Breast epithelium (tissue), 4 donors: ENCODE measurements at places on chromosomes 2 and 18.

DNA sequence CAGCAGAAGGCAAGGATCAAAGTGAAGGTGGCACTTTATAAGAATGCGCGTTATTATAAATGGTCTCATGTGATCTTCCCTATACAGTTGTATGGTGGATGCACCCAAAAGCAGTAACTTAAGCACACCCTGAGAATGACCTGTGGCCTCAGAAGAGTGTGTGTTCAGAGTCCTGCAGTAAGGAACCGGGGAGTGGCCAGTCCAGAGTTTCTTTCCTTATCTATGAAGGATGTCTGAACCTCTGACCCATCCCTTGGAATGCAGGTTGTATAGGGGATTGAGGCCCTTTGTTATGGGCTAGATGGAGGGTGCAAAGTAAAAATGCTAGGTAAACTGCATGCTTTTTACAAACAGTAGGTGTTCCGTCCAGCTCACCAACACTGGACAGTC lies 43.6 kb upstream of the ANKRD44 start:
- no peak for DNase-seq

- no peak for DNase-seq
Measured at GRCh38 chr2:25514043-25514637, 159.2 kb downstream of the DTNB start.

GRCh38 chr2:173148520-173148919 lies 72.9 kb downstream of the MAP3K20 start:
- no peak for DNase-seq

DNA sequence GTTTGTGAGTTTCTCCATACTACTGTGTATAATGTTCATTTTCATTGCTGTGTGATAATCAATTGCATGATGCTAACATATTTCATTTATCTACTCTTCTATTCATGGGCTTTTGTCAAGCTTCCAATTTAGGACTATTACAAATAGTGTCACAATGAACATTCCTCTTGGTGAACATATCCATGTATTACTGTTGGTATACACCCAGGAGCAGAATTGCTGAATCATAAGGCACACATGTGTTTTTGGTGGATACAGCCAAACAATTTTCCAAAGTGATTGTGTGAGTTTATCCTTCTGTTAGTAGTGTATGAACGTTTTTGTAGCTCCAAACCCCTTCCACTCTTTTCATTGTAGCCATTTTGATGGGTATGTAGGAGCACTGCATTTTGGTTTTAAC lies 101.6 kb upstream of the COPS8 start:
- no peak for DNase-seq

DNA sequence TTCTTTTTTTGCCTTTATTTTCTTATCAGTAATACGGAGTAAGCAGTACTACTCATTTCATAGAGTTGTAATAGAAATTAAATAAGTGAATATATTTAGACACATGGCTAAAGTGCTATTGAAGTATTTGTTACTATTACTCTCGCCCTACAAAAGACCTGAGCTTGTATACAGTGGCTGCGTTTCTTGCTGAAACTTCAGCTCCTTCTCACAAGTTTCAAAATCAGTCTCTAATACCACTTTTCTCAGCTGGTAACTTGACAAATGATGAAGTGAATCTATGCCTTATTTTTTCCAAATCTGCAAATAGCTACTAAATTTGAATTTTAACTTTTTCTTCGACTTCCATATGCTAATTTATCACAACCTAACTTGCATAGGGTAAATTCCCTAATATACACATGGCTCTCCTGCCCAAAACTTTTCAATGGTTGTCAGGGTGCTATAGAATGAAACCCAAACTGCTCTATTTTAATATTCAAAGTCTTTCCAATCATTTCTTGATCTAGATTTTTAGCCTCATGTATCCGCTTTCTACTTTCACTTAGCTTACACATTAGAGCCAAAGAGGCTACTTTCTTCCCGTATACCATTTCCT lies 347.8 kb upstream of the GULP1 start:
- no peak for DNase-seq

DNA sequence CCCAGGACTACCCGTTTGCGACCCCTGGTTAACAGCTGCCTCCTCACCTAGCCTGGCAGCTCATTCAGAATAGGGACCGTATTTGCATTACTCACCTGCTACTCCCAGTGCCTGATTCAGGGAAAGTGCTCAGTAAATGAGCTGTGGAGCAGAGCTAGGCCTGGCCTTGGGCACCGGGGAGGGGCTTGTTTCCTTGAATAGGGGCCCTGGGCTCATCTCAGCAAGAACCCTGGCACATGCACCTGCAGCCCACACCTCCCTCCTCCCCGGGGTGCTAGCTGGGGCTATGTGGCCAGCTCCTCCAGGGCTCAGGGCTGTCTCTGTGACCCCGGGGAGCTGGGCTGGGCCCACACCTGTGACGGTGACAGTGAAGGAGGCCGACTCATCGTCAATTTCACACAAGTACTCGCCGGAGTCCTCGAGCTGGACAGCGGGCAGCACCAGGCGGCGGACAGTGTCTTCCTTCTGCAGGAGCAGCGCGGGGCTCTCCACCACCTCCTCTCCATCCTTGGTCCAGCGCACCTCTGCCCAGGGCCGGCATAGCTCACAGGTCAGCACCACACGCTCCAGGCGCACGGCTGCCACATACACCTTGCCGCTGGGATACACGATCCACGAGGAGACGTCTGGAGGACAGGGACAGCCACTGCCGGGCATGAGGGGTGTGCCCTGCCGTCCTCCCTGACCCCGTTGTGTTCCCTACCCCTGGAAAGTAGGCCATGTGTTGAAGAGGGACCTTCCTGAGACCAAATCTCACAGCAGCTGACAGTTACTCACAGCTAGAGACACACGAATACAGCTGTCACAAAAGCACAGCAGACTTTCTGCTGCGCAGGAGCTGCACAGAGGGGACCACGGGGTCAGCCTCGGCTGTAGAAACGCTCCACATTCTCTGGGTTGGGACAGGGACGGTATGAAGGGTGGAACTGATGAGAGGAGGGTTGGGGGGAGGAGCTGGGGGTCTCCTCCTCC lies 9.0 kb downstream of the OBSL1 start:
- DNase-seq: no peak

GRCh38 chr18:429030-429429 lies 71.5 kb downstream of the COLEC12 start:
- DNase-seq: no peak

DNA sequence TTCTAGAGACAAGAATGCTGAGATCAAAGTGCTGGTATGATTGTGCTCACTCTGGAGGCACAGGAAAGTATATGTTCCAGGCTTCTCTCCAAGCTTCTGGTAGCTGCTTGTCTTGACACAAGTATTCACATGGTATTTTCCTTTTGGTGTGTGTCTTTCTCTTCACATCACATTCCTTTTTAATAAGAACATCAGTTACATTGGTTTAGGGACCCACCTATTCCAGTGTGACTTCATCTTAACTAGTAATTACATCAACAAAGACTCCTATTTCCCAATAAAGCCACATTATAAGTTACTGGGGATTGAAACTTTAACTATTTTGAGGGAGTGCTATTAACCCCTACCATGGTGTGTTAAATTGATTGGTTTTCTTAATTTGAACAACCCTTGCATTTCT lies 119.1 kb downstream of the FSIP2 start:
- DNase-seq: no peak

- DNase-seq: no peak
Measured at GRCh38 chr2:68940369-68940768, 12.3 kb downstream of the GKN2 start.

DNA sequence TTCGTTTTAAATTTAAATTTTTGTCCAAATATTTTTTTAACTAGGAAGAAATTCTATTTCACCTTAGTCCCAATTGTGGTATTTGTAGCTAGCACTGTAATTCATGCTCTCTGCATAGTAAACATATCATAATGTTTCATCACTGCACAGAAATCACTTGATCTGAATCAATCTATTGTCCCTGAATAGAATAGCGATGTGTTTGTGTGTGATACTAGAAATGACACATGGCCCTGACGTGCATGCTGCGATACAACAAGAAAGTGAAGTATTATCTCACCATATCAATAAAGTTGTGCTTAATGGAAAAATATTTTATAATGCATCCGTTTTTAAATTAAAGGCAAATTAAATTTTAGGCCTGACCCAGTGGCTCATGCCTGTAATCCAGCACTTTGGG lies 10.0 kb downstream of the TTL start:
- DNase-seq: no peak

DNA sequence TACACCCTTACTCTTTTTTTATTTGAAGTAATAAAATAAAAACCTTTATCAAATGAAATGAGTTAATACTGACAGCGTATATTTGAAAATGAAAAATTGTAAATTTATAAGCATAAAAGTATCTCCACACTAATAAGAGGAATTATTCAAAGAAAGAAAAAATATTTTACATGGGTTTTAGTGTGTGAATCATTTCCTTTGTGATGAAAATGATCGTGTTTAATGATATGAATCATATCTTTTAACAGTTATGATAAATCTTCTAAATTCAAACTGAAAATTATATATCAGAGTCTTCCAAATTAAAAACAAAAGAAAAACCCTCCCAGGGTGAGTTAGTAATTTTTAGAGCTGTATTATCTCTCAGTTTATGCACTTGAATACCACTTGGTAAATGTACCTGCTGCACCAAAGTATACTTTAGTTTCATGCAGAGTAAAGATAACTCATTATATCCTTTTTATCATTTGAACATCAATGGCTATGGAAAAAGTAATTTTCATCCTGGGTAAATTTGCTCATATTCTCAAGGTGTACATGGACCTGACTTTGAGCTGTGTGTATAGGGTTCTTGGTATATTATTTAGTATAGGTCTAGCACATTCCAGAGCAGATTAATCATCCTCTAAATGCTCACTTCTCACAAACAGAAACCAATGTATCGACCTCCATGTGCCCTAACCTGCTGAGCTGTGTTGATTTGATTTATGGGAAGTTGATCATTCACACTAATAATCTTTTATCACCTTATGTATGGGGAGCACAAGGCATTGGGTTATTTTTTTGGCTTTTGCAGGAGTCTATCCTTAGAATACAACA lies 98.7 kb upstream of the VWC2L start:
- DNase-seq: no peak

- no peak for DNase-seq
Measured at GRCh38 chr2:54577944-54578647, 122.0 kb downstream of the SPTBN1 start.

DNA sequence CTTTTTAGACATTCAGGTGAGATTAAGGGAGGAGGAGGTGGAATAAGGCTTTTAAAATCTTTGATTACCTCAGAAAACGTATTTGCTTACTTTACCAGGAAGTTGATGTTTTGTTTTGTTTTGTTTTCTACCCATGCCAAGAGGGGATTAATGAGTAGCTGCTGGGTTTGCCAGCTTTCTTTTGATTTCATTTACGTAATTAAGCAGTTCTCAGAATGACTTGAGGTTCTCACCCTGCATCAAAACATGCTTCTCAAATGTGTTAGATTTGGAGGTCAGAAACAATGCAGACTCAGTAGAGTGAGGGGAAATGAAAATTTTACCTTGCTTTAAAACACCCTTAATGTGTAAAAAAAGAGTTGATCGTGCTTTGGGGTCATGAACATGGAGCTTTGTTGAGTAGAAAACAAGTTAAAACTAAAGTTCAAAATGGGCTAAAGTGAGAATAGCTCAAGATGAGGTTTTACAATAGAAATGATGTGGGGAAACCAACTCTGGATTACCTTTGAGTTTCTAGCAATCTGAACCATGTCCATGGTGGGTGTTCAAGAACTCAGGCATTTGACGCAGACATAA lies 217.1 kb upstream of the EPAS1 start:
- DNase-seq: no peak

GRCh38 chr2:239548965-239549595 lies 148.3 kb upstream of the HDAC4 start:
- DNase-seq: no peak

GRCh38 chr2:134782792-134783191 lies 55.6 kb upstream of the ACMSD start:
- DNase-seq: no peak

GRCh38 chr2:127157651-127158485 lies 50.9 kb upstream of the BIN1 start:
- no peak for DNase-seq

DNA sequence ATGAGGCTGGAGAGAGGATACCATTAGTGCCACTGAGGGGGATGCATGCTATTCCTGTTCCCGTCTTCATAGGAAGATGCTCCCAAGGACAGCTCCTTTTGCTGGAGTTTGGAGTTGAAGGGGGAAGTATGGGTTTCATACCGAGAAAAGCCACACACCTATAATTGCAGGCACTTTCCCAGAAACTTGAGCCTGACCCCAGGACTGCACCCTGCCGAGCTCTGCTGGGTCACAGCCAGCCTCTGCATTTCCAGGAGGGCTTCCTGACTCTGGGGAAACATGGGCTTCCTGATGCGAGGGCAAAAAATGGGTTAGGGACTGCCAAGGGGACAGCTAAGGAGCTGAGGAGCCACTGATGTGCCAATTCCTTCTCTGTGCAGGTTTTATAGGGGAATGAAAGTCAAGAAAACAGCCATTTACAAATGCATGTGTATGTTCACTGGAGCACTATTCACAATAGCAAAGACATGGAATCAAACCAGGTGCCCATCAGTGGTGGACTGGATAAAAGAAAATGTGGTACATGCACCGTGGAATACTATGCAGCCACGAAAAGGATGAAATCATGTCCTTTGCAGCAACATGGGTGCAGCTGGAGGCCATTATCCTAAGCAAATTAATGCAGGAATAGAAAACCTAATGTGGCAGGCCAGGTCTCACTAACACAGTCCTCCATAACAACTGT lies 104.5 kb downstream of the ACAA2 start:
- DNase-seq: no peak

DNA sequence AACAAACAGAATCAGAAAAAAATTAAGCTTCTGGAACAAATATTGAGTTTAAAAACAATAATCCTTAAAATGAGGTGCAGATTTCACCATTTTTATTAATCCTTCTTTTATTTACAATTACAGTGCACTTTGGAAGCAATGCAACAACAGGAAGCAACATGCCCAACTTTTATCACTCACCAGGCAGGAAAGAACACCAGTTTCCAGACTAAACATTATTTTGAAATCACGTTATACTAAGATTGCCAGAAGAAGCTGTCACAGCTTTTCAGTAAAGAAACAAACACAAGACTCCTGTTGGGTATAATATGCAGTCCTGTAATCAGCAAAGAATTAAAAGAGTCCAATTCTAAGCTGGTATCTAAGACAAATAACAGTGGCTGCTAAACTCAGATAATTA lies 137.9 kb upstream of the ZC3H15 start:
- DNase-seq: no peak

GRCh38 chr18:471716-472115 lies 28.8 kb downstream of the COLEC12 start:
- no peak for DNase-seq

DNA sequence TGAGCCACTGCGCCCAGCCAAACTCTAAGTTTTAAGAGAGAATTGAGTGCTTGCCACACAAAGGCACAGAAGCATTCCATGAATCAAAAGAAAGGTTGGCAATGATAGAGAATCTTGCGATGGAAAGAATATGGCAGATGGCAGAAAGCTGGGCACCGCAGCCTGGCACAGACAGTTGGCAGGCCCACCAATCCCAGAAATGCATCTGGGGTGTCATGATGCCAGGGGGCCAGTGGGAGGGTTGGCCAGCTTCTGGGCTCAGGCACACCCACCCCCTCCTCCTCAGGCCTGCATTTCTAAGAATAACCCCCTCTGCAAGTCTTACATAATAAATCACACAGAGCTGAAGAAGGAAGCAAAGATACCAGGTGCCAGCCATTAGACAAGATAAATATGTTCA lies 19.6 kb downstream of the ZNF2 start:
- DNase-seq: no peak

- no peak for DNase-seq
Measured at GRCh38 chr18:61901323-61901986, 8.6 kb upstream of the RNF152 start.

GRCh38 chr2:201794294-201794693 lies 12.0 kb upstream of the CDK15 start:
- DNase-seq: no peak
